OCI-M1 (cell line): ENCODE measurements at places on chromosomes 2 and 18.

- peak; percentile 52 for DNase-seq
Observed at GRCh38 chr2:64525317-64525613, 1.1 kb downstream of the AFTPH start.

GRCh38 chr2:171391532-171391931 is 42.3 kb downstream of the METTL8 start:
- DNase-seq, result no peak

GRCh38 chr18:50447952-50448351 is 73.1 kb downstream of the SKA1 start:
- no peak for DNase-seq

DNA sequence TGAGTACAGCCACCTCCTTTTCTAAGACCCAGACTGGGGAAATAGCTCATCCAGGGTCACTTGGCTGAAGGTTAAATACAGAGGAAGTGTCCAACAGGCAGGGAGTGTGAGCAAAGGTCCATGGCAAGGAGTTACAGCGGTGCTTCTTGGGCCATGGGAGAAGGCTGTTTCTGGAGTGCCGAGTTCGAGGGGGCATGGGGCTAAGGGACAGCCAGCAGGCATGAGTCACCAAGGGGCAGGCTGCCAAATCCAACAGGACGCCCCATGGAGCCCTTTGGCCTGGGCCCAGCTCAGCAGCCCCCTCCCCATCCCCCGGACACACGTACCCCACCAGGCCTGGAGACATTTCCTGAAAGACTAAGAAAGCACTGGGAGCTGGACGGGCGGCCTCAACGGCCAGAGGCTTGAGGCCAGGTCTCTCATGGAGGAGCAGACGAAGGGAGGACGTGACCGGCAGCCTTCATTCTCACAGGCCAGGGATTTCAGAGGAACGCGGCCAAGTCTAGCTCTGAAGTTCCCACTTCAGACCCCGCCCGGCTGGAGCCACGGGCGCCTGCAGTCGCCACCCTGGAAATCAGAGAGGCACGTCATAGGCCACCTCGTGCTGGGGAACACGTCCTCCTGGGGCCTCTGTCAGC is 160.4 kb downstream of the SMAD7 start:
- DNase-seq, result no peak

- DNase-seq, result no peak
Observed at GRCh38 chr18:29457316-29457889, 1280.5 kb upstream of the CDH2 start.

DNA sequence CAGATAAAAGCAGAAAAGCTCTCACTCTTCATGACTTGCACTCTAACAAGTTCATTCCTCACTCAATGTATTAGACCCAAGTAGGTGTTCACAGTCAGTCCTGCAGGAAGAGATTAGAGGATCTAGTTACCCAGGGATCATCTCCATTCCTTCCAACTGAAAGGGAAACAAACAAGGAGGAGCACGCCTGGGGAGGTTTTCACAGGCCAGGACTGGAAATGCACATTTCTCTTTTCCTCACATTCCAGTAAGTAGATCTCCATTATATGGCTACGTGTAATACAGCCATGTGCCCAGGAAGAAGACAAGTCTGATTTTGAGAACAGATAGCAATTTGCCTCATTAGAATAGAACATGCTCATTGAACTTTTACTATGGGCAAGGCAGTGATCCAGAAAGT is 1132.2 kb upstream of the FAM98A start:
- DNase-seq, result no peak

GRCh38 chr2:69926849-69927515 is 12.1 kb downstream of the MXD1 start:
- DNase-seq, result peak; percentile 83
